ENCODE measurements at places on chromosomes 4 and X.

- no peak for DNase-seq
Observed at GRCh38 chrX:10103023-10103422, 53.8 kb upstream of the CLCN4 start.

DNA sequence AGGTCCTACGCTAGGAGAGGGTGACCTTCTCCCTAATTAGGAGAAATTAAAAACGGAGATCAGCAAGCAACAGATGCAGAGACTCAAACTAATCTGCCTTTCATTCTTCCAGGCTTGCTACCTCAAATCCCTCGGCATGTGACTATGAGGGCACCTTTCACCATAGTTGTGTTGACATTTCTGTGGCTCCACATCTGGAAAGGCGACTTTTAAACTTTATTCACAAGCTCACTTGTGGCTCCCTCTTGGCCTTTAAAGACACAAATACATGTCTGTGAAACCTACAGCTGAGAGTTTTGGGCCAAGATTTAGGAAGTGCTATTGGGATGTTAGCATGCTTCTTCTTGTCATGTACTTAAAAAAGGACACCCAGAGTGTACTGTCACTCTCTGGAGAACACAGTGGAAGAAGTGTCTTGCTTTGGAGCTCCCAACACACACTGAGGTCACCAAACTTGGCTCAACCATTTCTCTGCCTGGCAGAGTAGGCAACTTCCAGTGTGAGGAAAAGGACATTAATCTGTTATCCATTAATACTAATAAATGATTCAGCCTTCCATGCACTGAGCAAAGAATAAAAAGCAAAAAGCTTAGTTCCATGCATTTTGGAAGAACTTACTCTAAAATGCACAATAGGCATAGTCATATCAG, 60.1 kb downstream of the LDB2 start:
- DNase-seq, result no peak

DNA sequence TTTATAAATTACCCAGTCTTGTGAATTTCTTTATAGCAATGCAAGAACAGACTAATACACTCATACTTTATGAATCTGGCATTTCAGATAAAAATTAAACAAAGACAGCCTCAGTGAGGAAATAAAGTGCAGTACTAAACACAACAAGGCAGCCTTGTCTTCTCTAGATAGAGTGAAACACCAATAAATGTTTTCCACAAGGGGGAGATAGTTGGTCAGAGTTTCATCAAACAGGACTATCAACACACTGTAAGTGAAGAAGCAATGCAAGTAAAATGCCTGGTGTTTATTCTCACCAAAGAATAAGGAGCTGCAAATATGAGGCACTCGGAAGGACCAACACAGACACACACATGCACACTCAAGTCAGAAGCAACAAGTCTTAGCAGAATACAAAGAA, 62.8 kb downstream of the FAM9B start:
- peak; percentile 29 for DNase-seq

GRCh38 chr4:21677173-21677572, 271.4 kb downstream of the KCNIP4 start:
- no peak for DNase-seq

- DNase-seq, result no peak
Observed at GRCh38 chrX:102345916-102346315, 93.9 kb downstream of the NXF2B start.

DNA sequence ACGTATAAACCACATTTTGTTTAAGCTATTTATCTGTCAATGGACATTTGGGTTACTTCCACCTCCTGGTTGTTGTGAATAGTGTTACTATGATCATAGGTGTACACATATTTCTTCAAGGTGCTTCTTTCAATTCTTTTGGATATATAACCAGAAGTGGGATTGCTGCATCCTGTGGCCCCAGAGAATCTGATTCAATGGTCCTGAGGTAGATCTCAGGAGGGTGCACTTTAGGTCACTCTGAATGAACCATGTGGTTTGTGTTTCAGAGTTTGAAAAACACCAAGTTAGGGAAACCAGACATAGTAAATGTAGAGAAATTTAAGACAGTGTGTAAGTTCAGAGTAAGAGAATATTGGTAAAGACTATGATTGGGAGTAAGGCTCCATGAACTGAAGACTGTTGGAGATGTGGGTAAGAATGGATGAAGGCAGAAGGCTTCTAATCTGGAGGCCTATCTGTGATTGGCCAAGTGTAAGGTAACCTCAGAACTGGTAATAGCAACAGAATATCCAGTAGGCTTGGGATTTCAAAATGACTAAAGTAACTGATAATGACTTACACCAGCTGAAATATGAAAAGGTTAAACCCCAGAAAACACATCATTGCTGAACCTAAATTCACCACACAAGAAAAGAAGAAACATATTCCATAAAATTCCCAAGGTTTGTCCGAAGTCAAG, 236.9 kb downstream of the CAMK2D start:
- DNase-seq, result no peak

DNA sequence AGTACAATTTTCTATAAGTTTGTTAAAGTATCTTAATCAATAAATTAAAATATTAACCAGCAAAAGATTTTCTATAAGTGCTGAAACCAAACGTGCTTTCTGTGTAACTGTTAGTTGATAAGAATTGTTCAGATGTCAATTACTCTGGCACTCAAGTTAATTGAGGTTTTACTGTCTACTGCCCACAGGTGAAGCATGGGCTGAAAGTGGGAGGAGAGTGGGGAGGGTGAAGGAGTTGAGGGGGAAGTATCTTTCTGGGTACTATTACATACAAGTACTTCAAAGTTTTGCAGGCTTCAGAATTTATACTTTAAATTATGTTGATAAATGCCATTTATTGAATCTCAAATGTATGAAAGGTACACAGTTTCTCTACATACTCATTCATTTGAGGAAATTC, 19.1 kb upstream of the CXCL3 start:
- peak; percentile 8 for DNase-seq

- DNase-seq, result no peak
Observed at GRCh38 chr4:2299794-2300193, 37.9 kb upstream of the MXD4 start.

- DNase-seq, result no peak
Observed at GRCh38 chrX:152642931-152643564, 5.4 kb downstream of the GABRQ start.

- DNase-seq, result no peak
Observed at GRCh38 chr4:110046588-110047049, 133.9 kb downstream of the EGF start.

DNA sequence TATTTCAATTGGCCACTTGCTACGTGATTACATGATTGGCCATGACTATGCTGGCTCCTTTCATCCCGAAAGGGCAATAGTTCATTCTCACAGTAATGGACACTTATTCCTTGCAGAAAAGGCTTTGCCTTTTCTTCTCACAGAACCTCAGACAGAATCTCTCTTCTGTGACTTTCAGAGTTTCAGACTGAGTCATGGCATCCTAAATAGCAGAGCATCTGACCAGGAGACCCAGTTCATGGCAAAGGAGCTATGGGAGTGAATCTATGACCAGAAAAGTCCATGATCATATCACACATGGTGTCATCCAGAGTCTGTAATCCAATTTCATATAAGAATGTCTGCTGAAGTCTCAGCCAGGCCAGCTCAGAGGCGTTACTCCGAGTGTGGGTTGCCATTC, 263.3 kb upstream of the CLNK start:
- no peak for DNase-seq

DNA sequence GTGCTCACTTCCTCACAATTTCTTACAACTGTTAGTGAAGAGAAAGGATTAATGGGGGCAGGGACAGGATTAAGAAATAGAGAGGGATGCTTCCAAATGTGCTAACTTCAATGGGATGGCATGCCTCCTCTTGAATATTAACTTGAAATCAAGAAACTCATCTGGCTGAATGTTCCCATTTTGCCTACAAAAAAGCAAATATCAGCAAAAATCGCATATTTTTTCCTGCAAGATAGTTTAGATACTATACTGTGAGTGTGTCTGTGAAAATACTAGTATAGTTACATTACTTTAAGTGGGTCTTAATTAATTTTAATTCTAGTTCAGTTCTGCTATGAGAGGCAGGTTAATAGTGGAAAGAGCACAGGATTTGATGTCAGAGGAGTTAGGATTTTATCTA, 4.9 kb downstream of the PAICS start:
- DNase-seq, result no peak

GRCh38 chr4:94014484-94015136, 186.1 kb downstream of the ATOH1 start:
- DNase-seq, result no peak

GRCh38 chr4:112714922-112715901, 78.3 kb downstream of the LARP7 start:
- DNase-seq, result no peak

Data from NCI-H1105 treated with DMSO at 0.1 percent for 48 hours (cell line).